ENCODE measurements at places on chromosomes 16 and 17.

DNA sequence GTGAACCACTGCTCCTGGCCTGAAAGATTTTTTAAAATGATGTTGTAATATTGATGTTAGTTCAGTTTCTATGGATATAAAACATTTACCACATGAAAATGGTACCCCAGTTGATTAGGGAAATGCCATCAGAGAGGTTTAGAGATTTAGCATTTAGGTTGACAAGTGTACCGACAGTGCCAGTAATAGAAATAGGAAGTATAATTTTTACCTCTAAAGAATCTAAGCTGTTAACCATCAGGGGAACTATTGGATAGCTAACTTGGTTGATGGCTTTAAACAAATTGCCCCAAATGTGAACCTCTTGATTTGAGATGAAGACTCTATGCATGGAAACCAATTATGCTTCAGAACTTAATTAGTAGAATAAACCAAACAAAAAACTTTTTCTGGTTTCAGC lies 6.4 kb downstream of the CBFB start:
- no peak for DNase-seq

DNA sequence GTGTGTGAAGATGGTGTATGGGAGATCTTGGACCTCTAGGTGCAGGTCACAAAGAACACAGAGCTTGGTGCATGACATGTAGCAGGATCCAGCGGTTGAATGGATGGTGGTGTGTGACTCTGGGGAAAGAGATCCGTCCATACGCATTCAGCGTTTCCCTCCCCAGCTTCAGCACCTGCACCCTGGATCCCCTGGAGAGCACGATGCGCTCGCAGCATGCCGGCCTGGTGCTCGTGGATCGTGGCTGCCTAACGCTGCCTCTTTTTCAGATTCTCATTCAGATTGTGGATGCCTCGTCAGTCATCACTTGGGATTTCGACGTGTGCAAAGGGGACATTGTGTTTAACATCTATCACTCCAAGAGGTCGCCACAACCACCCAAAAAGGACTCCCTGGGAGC lies 70.9 kb downstream of the SEC14L1 start:
- no peak for DNase-seq

DNA sequence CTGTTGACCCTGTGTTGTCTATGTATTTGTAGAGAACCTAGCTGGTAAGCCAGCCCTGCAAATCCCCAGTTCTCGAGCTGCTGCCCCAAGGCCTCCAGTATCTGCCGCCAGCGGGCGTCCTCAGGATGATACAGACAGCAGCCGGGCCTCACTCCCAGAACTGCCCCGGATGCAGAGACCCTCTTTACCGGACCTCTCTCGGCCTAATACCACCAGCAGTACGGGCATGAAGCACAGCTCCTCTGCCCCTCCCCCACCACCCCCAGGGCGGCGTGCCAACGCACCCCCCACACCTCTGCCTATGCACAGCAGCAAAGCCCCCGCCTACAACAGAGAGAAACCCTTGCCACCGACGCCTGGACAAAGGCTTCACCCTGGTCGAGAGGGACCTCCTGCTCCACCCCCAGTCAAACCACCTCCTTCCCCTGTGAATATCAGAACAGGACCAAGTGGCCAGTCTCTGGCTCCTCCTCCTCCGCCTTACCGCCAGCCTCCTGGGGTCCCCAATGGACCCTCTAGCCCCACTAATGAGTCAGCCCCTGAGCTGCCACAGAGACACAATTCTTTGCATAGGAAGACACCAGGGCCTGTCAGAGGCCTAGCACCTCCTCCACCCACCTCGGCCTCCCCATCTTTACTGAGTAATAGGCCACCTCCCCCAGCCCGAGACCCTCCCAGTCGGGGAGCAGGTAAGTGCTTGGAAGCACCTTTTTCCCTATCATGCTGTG lies 23.1 kb upstream of the CDC6 start:
- DNase-seq = no peak

- no peak for DNase-seq
These were observed 2.9 kb downstream of the ABCA3 start for GRCh38 chr16:2337431-2338296.

- DNase-seq = peak; percentile 87
These were observed at the start of gene CANT1 for GRCh38 chr17:79009397-79010303. Gene CANT1 (minus strand): TSS chr17:79009764. CDS start chr17:78997622, 12,142 bp downstream.

- DNase-seq = no peak
These were observed 59.8 kb upstream of the RBFOX3 start for GRCh38 chr17:79670537-79671084.

DNA sequence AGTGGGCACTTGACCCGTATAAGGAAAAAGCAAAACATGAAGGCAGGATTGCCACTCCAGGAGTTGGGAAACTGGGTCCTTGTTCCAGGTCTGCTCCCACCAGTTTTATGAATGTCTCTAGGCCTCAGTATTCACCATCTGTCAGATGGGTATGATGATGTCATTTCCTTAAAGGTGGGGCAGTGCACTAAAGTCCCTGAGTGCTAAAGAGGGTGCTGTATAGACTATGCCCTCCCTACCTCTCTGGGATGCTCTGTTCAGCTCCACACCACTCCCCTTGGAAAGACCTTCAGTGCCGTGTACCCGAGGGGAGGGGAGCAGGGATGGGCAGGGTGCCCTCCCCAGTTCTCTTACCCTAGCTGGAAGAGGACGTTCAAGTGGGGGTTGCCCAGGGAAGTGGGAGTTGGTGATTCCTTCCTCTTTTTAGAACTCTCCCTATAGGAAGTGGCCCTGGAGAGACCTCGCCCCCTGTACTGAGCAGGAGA lies 2.2 kb downstream of the LASP1 start:
- no peak for DNase-seq

DNA sequence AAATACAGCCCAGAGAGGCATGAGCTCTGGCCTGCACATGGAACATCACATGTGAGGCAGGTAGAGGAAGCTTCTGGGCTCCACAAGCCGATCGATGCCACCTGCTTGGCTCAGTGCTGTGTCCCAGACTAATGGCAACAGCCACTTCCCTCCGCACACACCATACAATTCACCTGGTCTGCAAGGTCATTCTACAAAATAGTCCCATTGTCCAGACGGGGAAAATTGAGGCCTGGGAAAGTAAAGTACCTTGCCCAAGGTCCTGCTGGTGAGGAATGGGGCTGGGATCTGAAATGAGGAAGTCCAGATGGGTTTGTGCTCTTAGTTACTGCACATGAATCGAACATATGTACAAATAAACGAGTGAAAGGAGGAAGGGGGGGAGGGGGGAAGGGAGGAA lies 88.0 kb downstream of the LITAF start:
- DNase-seq = no peak

DNA sequence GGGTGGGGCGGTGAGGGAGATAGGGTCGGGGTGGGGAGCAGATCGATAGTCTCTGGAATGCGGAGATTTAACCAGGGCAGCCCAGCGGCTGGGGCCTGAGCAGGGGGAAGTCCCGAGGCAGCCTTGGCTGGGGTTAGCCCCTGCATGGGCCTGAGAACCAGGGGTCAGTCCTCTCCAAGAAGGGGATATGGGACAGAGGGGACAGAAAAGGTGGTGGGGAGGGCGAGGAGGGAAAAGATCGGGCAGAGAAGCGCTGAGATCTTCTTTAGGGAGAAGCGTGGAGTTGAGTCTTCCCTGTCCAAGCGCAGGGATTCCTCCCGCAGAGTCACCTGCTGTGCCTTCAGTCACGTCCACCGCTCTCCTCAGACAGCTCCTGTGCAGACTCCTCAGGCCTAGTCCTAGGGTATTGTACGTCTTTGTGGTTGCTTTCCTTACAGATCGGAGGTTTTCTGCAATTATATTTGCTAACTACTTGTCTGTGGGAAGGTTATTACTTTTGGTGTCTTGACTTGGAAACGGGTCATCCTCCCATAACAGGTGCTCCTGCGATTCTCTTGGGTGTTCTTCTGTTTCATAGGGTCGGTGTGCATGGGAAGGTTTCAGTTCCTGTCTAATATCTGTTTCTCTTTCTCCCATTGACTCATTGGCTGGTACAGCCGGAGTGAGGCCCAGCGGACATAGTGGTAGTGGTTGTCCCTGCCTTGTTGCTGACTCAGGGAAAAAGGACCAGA lies 952 bp downstream of the CD300A start:
- no peak for DNase-seq

DNA sequence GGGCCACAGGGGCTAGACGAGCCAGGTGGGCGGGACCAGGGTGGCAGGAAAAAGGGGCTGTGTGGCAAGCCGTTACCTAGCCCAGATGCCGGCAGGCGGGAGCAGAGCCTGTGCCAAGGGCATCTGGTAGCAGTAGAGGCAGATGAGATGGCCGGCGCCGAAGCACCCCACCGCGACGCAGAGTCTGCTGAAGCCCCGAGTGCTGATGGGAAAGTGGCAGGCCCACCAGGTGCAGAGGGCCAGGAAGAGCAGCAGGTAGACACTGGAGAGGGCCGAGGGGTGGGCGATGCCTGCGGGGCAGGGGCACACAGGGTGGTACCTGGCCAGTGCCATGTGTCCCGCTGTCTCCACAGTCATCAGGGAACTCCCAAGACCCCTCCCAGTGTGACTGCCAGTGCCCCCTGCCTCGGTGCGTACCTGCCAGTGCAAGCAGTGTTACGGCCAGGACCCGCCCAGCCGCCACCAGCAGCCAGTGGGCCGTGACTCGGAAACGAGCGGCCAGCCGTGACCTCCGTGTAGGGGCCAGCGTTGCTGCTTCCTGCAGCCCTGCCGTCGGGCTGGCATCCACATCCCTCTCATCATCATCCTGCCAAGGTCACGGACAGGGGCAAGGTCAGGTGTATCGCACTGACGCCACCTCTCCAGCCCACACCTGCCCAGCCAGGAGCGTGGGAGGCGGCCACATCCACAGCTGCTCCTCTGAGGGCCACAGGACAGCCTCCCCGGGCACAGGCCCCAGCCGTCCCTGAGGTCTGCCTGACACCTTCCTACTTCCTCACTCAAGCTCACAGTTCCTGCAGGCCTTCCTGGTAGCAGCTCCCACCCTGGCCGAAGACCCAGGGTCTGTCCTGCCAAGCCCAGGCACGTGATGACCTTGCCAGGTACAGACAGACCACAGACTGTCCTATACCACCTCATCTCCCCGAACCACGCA lies 32.1 kb downstream of the CTU2 start:
- no peak for DNase-seq

- no peak for DNase-seq
These were observed 40.1 kb downstream of the SCNN1B start for GRCh38 chr16:23342083-23342640.

GRCh38 chr16:89099905-89100304 lies 6.3 kb downstream of the ACSF3 start:
- no peak for DNase-seq

GRCh38 chr16:10088380-10088793 lies 93.8 kb downstream of the GRIN2A start:
- no peak for DNase-seq

DNA sequence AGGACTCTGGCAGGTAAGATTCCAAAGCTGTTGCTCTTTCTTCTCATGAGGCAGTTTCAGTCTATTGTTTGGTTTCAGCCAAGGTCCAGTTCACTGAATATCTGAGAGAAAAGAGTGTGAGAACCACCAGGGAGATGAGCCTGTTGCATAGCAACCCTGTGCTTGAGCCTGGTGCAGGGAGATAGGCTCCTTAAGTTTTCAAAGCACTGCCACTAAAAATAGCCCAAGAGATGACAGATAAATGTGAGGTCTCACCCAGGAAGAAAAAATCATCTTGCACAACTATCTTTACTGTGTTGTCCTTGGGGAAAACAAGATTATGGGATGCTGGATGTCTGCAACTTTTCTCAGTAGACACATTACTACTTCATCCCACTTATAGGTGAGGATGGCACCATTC lies 26.2 kb upstream of the NUDT7 start:
- no peak for DNase-seq

- DNase-seq = peak; percentile 69
These were observed 140.0 kb downstream of the CHD9NB start for GRCh38 chr16:52912565-52913173.

GRCh38 chr17:80303824-80304223 lies 43.2 kb downstream of the RNF213 start:
- no peak for DNase-seq

- no peak for DNase-seq
These were observed 32.4 kb downstream of the WWP2 start for GRCh38 chr16:69794486-69794885.

- no peak for DNase-seq
These were observed 2.5 kb upstream of the ATP6V0C start for GRCh38 chr16:2511128-2511800.

DNA sequence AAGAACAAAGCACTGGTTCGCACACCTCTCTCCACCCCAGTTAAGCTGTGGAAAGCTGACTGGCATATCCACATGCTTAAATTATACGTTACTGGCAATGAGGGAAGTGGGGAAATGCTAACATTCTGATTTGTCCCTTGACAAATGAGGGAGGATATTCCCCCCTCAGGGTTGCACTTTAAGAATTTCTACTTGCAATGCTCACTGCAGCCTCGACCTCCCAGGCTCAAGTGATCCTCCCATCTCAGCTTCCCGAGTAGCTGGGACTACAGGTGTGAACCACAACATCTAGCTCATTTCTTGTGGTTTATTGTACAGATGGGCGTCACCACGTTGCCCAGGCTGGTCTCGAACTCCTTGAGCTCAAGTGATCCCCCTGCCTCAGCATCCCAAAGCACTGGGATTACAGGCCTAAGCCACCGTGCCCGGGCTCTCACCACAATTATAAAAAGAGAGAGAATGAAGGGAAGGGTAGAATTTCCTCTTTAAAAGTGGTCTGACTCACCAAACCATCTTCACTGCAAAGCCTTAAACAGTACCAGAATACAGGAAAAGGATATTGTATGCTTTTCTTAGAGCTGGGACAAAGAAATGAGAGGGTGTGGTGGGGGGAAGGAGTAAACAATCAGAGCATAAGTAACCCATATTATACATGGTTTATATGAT lies 38.9 kb downstream of the KANSL1 start:
- DNase-seq = no peak

GRCh38 chr16:13793841-13794409 lies 126.0 kb upstream of the ERCC4 start:
- no peak for DNase-seq

- no peak for DNase-seq
These were observed 133.2 kb upstream of the HS3ST3A1 start for GRCh38 chr17:13734880-13735279.

DNA sequence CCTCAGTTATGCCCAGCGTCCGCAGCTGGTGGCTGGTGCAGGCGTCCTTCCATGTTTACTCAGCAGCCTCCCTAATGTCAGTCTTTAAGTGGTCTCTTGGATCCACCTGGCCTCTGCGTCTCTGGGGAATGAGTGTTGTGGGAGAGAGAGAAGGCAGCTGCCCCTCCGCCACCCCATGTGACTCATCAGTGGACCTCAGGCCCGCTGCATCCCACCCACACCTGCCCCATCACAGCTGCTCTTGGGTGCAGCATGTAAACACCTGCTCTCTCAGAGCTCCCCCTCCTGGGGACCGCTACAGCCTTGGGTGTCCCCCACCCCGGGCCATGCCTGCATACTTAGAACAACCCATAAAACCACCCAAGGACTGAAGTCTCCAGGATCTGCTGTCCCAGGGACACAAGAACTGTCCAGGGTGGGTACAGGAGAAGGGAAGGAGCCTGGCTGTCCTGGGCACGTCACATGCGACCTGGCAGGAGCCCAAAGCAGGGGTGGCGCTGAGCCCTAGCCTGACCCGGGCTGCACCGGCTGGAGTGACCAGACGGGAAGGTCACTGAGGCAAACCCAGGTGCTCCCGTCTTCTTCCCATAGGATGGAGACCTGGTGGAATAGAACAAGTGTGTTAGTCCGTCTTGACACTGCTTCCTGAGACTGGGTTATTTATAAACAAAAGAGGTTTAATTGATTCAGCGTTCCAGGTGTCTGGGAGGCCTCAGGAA lies 4.2 kb downstream of the C16orf90 start:
- DNase-seq = no peak

GRCh38 chr17:65515959-65516948 lies 45.2 kb downstream of the AXIN2 start:
- no peak for DNase-seq

All from RKO (cell line).